CD8-positive, alpha-beta memory T cell (primary cell): ENCODE measurements at places on chromosomes 16 and 17.

- DNase-seq = no peak
These were observed 11.7 kb downstream of the PECAM1 start for GRCh38 chr17:64378890-64379354.

DNA sequence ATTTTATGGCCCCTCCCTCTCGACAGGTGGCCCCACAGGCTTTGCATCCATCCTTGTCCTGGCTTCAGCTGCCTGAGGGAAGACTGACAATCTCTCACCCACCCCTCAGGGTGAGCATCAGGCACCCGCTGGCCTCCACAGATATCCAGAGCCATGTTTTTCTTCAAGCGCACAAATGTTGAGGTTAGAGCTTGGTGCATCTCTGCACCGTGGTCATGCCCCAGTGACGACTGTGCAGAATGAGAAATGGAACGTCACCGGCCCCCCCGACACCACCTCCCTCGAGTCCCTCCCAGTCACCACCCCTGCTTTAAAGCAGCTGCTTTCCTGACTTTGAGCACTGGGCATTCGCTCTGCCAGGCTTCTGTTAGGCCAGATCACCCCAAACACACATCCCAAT is 19.8 kb upstream of the TIMP2 start:
- DNase-seq = no peak

DNA sequence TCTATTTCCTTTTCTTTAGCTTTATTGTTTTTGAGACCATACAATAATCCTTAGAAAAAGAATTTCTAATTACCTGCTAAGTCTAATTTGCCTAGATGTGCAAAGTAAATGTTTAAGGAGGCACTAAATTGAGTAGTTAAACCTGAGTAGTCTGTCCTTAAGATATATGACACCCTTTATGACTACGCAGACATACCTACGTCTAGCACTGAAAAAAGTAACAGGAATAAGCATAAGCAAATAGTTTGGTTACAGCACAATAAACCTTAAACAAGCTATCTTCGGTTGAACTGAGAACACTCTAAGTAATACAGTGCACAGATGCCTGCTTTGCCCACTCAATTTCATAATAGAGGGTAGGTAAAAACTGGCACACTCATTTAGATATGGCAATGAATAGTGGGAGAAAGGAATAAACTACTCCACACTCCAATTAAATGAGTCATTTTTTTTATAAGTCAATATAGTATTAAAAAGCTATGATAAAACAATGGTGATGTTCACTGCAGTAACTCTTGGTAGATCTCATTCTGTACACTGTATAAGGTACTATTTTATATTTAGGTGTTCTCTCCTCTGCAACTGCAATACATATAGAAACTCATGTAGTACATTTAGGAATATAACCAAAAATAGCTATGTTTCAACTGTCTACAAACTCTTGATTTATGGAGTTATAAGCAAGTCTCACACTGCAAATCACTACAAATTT is 19.7 kb upstream of the INTS2 start:
- DNase-seq = no peak

- no peak for DNase-seq
These were observed 4.5 kb downstream of the MT1X start for GRCh38 chr16:56686758-56687157.

DNA sequence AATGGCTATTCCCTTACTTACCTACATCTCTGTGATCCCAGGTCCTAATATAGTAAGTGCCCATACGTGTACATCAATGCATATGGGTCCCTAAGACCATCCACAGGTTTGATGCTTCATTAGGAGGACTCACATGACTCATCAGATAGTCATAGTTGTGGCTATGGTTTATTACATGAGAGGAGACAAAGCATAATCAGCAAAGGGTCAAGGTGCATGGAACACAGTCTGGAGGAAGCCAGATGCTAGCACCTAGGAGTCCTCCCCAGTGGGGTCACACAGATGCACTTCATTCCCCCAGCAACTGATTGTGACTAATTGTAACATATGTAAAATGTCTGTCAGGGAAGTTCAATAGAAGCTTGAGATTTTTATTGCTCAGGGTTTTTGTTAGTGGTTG is 42.8 kb downstream of the PHKB start:
- no peak for DNase-seq

DNA sequence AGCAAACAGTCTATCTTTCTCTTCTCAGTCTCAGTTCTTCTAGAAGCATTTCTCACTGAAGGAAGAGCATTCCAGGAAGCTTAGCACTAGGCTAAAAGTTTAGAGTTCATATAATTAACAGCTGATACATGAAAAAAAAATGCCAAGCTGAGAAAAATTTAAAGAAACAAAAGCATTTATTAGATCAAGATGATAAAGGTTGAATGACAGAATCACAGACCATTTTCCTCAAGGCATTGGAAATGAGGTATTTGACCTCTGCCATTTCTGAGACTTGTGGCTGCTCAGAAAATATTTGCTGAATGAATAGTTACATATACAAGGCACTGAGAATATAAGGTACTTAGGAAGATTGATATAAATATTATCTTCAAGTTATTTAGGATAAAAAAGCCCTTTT is 901.6 kb upstream of the GOT2 start:
- DNase-seq = no peak

- DNase-seq = no peak
These were observed 164.9 kb downstream of the CCDC182 start for GRCh38 chr17:57580055-57580739.

DNA sequence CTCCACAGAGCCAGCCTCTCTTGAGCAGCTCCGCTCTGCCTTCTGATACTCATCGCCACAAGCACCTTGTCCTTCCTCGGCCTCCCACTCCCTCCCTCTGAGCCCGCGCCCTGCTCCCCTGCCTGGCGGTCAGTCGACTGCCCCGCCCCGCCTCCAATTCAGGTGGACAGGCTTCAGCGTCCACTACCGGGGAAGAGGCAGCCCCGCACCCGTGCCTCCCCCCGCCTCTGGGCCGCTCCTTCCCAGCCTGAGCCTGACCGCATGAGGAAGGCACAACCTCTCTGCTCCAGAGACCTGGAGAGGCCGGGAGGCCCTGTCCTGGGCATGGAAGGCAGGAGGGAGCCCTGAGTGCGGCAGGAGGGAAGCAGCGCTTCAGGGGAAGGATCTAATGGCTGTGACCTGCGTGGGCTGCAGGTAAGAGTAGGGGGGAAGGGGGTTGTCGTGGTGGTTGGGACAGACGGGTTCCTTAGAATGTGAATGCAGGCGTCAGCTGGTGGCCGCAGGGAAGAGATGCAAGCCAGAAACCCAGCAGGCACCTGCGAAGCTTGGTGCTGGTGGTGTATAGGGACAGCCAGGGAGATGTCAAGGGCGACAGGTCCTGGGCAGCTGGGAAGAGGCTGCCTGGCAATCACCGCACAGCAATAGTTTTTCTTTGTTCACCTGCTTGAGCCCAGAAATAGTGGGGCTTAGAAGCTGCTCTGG is 3.0 kb upstream of the SLC6A4 start:
- no peak for DNase-seq

GRCh38 chr16:85215478-85216118 is 103.3 kb upstream of the CIBAR2 start:
- no peak for DNase-seq

DNA sequence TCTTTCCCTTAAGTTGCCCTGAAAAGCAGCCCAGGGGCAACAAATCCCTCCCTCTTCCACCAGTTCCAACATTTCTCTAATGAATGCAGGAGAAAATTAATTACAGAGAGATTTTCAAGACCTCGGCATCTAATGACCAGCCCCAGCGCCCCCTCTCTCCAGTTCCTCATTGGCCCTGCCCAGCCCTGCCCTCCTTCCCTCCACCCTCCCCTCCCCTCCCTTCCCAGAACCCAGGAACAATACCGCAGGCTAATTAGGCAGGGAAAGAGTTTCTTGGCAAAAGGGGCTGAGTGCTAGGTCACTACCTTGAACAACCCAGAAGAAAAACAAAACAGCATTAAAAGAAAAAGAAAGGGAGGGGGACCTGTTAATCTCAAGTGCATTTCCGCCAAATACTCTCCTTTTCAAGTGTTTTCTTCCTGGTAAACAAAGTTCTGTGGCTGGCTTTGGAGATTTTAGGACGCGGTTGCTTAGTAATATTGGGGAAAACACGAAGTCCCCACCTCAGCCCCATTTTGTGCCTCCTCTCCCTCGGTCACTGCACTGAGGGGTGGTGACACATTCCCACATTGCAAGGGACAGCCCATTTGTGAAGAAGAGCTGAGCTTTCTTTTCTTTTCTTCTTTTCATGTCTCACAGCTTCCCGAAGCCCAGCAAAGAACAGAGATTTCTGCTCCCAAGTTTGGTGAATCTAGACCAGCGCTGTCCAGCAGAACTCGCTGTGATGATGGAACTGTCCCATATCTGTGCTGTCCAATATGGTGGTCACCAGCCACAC is 215.4 kb downstream of the SOX9 start:
- DNase-seq = no peak

DNA sequence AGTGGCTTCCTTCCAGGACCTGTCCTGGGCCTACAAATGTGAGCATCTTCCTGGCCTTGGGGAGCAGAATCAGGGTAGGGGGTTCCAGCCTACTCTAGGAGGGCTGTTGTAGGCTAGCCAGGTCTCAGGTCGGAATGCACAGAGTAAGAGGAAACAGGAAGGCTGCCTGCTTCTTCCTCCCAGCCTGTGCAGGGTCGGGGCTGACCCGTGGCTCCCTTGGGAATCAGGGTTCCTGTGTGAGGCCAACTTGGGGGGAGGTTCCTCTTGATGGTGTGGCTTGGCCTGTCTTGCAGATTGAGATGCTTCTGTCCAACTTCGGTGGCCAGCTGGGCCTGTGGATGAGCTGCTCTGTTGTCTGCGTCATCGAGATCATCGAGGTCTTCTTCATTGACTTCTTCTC is 32.3 kb downstream of the SCNN1G start:
- DNase-seq = no peak

DNA sequence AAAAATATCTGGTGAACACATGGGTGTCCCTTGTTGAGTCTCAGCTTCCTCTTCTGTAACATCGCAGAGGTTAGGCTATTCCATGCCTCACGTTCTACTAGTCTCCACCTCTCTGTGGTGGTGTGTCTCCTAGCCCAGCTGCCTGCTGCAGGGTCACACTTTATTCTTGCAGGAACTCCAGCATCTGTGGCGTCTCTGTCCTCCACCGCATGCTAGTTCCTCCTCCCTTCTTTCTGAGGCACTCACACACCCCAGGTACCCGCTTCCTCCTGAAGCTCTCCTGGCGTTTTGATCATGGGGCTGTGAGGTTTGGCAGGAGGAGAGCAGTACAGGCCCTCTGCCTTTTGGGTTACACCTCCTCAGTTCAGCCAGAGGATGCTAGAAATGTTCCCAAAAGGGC is 9.9 kb upstream of the TEX2 start:
- no peak for DNase-seq
